CD4-positive, alpha-beta T cell treated with Interleukin-10 for 1 hour (primary cell): ENCODE measurements at places on chromosomes 4 and X.

GRCh38 chr4:5165420-5166369 lies 114.4 kb downstream of the STK32B start:
- no peak for DNase-seq

DNA sequence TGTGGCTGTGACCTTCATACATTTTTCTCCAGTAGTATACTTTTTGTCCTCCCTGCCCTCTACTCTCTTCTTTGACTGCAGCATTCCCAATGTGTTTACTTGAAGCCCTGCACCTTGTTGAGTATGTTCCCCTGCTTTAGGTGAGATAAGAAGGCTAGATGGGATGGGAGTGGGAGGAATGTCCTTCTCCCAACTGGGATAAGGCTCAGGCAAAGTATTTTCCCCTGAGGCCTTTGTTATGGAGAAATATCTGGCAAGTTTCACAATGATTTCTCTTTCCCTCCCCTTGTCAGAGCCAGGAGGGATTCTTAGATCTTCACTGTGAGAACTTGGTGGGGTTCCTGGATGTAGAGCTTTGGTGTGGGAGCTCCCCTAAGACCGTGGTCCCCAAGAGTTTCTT lies 131.8 kb downstream of the CLCN5 start:
- no peak for DNase-seq

DNA sequence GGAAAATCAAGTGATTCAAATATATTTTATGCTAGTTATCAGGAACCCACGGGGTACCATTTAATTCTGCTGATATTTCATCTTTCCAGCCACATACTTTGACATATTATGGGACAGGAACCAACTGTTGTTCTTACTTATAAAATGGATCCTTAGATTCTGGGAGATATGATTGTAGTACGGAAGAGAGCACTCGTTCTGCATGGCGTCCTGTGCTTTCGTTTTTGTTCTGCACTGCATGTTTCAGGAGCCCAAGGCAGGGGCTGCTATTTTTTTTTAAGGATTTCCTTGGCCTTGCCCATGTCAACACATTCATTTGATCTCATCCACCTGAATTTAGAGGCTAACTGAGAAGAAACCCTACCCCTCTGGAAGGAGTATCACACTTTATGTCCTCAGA lies 245.5 kb upstream of the TLL1 start:
- DNase-seq: no peak

DNA sequence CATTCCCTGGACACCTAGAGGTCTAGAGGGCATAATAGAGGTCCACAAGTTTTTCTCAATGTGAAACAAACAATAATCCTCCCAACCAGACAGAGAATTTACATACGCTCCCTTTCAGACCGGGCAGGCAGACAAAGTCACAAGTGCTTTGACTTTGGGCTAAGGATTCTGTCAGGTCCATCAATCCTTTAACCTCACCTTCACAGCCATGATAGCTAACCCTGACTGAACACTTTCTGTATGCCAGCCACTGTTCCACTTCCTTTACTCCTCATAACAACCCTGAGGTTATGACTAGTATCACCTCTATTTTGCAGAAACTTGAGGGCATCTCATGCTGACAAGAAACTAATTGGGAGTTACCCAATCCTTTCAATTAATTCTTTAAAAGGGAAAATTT lies 118.8 kb upstream of the AFF2 start:
- DNase-seq: peak; percentile 10

GRCh38 chrX:79268788-79269187 lies 98.3 kb downstream of the ITM2A start:
- DNase-seq: no peak

GRCh38 chr4:154366956-154367355 lies 124.6 kb downstream of the DCHS2 start:
- DNase-seq: no peak

DNA sequence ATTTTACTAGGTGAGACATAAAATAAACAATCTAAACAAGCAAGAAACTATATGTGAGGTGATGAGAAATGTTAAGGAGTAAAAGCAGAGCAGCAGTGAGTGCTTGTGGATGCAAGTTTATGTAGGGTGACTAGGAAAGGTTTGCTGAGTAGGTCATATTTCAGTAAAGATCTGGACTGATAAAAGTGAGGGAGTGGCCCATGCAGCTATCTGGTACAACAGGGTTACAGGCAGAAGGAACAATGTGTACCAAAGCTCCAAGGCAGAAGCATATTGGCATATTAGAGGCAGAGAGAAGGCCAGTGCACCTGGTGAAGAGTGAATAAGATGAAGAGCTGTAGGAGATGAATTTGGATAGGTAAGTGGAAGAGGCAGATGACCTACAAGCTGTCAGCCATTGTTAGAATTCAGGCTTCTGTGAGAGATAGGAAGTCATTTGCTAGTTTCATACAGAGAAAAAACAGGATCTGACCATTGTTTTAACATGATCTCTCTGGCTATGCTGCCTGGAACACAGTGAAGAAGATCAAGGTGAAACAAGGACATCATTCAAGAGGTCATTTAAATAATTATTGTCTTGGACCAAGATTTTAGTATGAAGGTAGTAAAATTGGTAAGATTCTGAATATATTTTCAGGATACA lies 274.6 kb downstream of the ANKRD50 start:
- DNase-seq: no peak

- DNase-seq: peak; percentile 52
Observed at GRCh38 chr4:82430964-82431745, 765 bp downstream of the ENOPH1 start.

DNA sequence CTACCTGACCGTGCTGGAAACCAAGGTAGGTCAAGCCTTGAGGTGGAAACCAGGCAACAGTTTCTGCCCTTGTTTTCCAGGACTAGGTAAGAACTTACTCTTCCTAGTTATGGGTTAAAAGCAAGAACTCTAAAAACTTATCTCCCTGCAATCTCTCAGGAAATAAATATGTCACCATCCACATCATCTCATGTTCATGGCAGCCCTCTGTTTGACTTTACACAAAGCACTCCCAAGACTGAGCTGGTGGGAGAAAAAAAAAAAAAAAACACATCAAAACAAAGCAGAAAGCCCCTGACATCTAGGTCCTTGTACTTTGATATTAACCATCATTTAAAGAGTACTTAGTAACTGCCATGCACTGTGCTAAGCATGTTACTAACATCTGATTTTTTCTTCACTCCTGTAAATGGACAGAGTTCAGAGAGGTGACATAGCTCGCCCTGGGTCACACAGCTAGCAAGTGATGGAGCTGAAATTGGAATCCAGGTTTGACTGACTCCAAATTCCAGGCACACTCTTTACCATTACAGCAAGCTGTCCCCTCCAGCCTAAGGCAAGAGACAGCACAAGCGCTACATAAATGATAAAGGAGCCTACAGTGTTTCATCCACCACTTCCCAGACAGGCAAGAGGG lies 102.8 kb upstream of the NOCT start:
- DNase-seq: no peak

GRCh38 chr4:5804656-5805055 lies 88.2 kb downstream of the CRMP1 start:
- DNase-seq: no peak

GRCh38 chr4:77376788-77377460 lies 219.9 kb downstream of the CCNG2 start:
- no peak for DNase-seq

DNA sequence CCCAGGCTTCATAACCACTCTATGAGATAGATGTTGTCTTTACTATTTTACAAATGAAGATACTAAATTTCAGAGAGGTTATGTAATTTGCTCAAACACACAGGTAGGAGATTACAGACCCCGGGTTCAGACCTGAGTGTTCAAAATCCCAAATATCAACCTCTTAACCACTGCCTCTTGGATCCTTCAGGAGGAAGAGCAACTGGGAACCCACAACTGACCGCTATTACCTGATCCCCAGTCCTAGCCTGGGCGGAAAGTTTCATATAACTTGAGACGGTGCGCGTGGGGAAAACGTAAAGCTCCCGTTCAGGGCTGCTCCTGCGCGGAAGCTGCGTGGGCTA lies 8.9 kb upstream of the PRDM8 start:
- no peak for DNase-seq
